Activated naive CD8-positive, alpha-beta T cell treated with anti-CD3 and anti-CD28 coated beads, Interleukin-2, amount 10 ng/mL, durations not matched to agents 7 days and 5 days (primary cell): ENCODE measurements at places on chromosomes 5 and 9. TPM values are rescaled to one million over a fixed set of nuclear protein-coding genes. Genes with fewer than 3 reads are reported as not detected.

TEK gene
- total RNA-seq: not detected

PCDHA9 gene
- total RNA-seq: not detected

- H3K36me3 ChIP-seq: no peaks in the 10 kb centered on the region
- no peaks in the 10 kb centered on the region for H3K27me3 ChIP-seq
These were observed 34.1 kb upstream of the TRMT10B start for GRCh38 chr9:37719526-37719925.

SAXO1 gene
- total RNA-seq: 0.43 TPM

DNA sequence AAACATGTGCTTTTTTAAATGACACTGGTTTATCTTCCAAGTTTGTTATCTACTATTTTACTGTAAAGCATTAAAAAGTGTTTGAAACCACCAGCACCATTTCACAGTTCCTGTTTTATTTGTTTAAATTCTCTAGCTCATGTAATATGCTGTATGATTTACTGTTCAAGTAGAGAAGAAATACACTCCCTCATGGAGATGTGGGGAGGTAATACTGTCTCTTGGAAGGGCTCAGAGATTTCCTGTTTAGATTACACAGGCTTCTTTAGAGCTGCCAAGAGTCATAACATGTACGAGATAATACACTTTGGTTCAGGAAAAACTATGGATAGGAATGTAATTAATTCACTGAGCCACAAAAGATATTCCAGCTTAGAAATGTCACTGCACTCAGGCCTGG lies 135.0 kb upstream of the CCDC152 start:
- no peak overlapping the region for H3K4me3 ChIP-seq
- DNase-seq: no peak
- H3K4me1 ChIP-seq: no peaks in the 10 kb centered on the region
- H3K36me3 ChIP-seq: no peaks in the 10 kb centered on the region
- no peak overlapping the region for H3K27ac ChIP-seq

- no peaks in the 10 kb centered on the region for H3K27me3 ChIP-seq
- no peak overlapping the region for H3K27ac ChIP-seq
- DNase-seq: no peak
- H3K4me3 ChIP-seq: no peak overlapping the region
- H3K36me3 ChIP-seq: no peaks in the 10 kb centered on the region
- no peaks in the 10 kb centered on the region for H3K4me1 ChIP-seq
These were observed 756.1 kb downstream of the DNAH5 start for GRCh38 chr5:13188371-13188770.

PRXL2C gene
- total RNA-seq: 6.2 TPM

GRCh38 chr9:120310035-120310434 lies 269.9 kb downstream of the CDK5RAP2 start:
- H3K4me3 ChIP-seq: no peak overlapping the region
- H3K4me1 ChIP-seq: no peaks in the 10 kb centered on the region
- no peaks in the 10 kb centered on the region for H3K36me3 ChIP-seq
- no peaks in the 10 kb centered on the region for H3K27me3 ChIP-seq
- H3K27ac ChIP-seq: no peak overlapping the region

GCNT4 gene
- total RNA-seq: 6.0 TPM

PCDHGA12 gene
- not detected for total RNA-seq

ADRA1B gene
- total RNA-seq: not detected

GRCh38 chr5:1068895-1069719 lies 42.8 kb downstream of the SLC12A7 start:
- H3K4me3 ChIP-seq: no peak overlapping the region
- no peaks in the 10 kb centered on the region for H3K27me3 ChIP-seq
- no peaks in the 10 kb centered on the region for H3K4me1 ChIP-seq
- peaks cover 2% of the 10 kb centered on the region for H3K36me3 ChIP-seq
- no peak for DNase-seq

- DNase-seq: peak; percentile 45
- H3K27me3 ChIP-seq: no peaks in the 10 kb centered on the region
- peaks cover 41% of the 10 kb centered on the region for H3K4me1 ChIP-seq
- peak overlapping the region; percentile 60 for H3K27ac ChIP-seq
- peaks cover 67% of the 10 kb centered on the region for H3K36me3 ChIP-seq
These were observed 10.9 kb downstream of the EXOC3 start for GRCh38 chr5:453725-454481.

- DNase-seq: no peak
- no peak overlapping the region for H3K4me3 ChIP-seq
- H3K27ac ChIP-seq: no peak overlapping the region
- H3K27me3 ChIP-seq: no peaks in the 10 kb centered on the region
These were observed 14.0 kb upstream of the CHD1 start for GRCh38 chr5:98942847-98943246.

DNA sequence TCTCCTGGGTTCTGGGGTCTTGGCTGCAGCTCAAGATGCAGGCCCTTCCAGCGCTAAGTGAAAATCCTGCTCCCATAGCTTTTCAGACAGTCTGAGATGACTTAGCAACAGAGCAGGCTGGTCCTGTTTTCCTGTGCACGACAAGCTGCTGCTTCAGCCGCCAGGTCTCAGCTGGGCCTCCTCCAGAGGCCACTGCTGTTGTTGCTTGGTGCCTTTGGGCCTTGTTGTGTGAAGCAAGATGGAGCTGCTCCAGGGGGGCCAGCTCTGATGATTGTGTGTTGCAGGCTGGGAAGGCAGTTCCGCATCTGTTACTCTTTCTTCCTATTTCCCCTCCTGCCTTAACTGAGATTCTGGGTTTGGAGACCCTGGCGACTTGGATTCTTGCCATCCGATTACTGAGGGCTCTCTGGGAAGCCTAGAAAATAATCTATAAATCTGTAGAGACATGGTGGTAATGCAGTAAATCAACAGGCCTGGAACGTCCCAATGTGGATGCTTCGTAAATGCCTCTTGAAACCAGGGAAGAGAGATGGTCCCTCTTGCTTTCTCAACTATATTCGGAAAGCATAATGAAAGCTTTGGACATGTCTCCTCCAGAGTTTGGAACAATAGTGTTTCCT lies 3.2 kb downstream of the MAP1B start:
- no peak for DNase-seq
- H3K4me3 ChIP-seq: no peak overlapping the region
- H3K36me3 ChIP-seq: peaks cover 1% of the 10 kb centered on the region
- H3K27me3 ChIP-seq: peaks cover 72% of the 10 kb centered on the region
- no peak overlapping the region for H3K27ac ChIP-seq

GRCh38 chr5:100448111-100448528 lies 87.1 kb upstream of the FAM174A start:
- H3K27ac ChIP-seq: no peak overlapping the region
- no peaks in the 10 kb centered on the region for H3K27me3 ChIP-seq
- no peaks in the 10 kb centered on the region for H3K4me1 ChIP-seq
- no peak for DNase-seq
- H3K36me3 ChIP-seq: no peaks in the 10 kb centered on the region
- H3K4me3 ChIP-seq: no peak overlapping the region

- peaks cover 34% of the 10 kb centered on the region for H3K36me3 ChIP-seq
- H3K4me3 ChIP-seq: peak overlapping the region; percentile 67
- peak overlapping the region; percentile 91 for H3K27ac ChIP-seq
- DNase-seq: peak; percentile 37
These were observed 70.6 kb downstream of the IQGAP2 start for GRCh38 chr5:76473661-76474060.

NUTM2G gene
- total RNA-seq: not detected

DNA sequence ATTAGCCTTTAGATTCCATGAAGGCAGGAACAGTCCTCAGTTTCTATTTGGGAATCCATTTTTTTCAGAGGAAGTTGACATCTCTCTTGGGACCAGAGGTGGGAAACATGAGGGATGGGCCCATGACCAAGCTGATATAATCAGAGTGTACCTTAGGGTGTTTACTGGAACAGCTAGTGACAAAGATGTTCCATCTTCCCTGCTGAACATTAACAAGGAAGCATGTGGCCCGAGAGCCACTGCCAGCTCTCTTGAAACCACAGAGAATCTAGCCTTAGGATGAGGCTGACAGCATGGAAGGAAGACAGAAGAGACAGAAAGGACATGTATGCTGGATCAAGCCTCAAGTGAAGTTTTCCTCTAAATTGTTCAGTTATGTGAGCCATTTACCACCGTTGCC lies 16.0 kb downstream of the AQP3 start:
- no peaks in the 10 kb centered on the region for H3K36me3 ChIP-seq
- H3K4me3 ChIP-seq: no peak overlapping the region
- H3K4me1 ChIP-seq: peaks cover 3% of the 10 kb centered on the region
- H3K27me3 ChIP-seq: no peaks in the 10 kb centered on the region
- H3K27ac ChIP-seq: no peak overlapping the region

CCL27 gene
- total RNA-seq: not detected

KIF27 gene
- 3.6 TPM for total RNA-seq

FOXD4L5 gene
- total RNA-seq: 0.43 TPM

DNA sequence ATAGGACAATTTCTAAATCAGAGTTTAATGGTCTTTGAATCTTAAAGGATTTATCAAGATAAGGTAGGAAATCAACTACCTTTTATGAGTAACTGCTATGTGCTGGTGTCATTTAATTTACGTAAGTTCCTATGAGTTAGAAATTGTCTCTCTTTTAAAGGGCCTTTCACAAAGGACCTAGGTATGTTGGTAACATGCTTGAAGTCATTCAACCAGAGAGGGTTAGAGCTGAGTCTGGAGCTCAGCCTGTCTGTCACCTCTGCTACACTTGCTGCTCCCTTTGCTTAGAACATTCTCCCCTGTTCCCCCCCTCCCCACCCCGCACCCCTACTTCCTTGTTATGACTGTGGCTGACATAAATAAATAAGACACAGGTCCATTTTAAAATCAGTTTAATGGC lies 190.3 kb upstream of the SEMA6A start:
- DNase-seq: no peak
- no peaks in the 10 kb centered on the region for H3K36me3 ChIP-seq
- no peaks in the 10 kb centered on the region for H3K4me1 ChIP-seq
- H3K27me3 ChIP-seq: no peaks in the 10 kb centered on the region

ANXA1 gene
- total RNA-seq: 171 TPM

- H3K27me3 ChIP-seq: peaks cover 22% of the 10 kb centered on the region
- peaks cover 7% of the 10 kb centered on the region for H3K4me1 ChIP-seq
- H3K4me3 ChIP-seq: no peak overlapping the region
- no peak overlapping the region for H3K27ac ChIP-seq
- no peak for DNase-seq
- no peaks in the 10 kb centered on the region for H3K36me3 ChIP-seq
These were observed 5.6 kb downstream of the MYO10 start for GRCh38 chr5:16930496-16930895.

CRHBP gene
- total RNA-seq: 0.20 TPM

DNA sequence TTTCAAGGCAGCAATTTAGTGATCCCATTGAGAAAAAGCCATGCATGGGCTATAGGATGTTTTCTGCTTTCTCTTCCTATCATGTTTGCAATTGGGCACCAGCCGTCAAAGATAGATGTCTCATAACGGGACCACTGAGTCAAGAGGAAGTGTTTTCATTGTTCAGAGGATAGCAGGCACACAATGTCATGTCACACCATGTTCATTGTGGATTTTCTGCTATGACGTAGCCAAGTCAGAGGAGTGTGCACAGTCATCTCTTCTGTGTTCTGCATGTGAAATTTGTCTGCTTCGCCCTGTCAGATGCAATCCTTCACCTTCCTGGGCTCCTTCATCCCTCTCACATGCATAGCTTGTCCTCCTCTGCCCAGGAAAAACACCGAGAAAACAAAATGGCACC lies 106.0 kb downstream of the CD180 start:
- H3K4me3 ChIP-seq: no peak overlapping the region
- H3K27ac ChIP-seq: no peak overlapping the region

GRCh38 chr5:82560561-82560960 lies 282.4 kb upstream of the RPS23 start:
- DNase-seq: no peak
- peaks cover 4% of the 10 kb centered on the region for H3K27me3 ChIP-seq
- H3K4me1 ChIP-seq: no peaks in the 10 kb centered on the region
- H3K36me3 ChIP-seq: no peaks in the 10 kb centered on the region

GRCh38 chr5:172442592-172442991 lies 11.7 kb downstream of the SH3PXD2B start:
- H3K27me3 ChIP-seq: peaks cover 16% of the 10 kb centered on the region
- no peak overlapping the region for H3K27ac ChIP-seq
- H3K4me1 ChIP-seq: peaks cover 16% of the 10 kb centered on the region
- no peak for DNase-seq
- no peak overlapping the region for H3K4me3 ChIP-seq

- no peak overlapping the region for H3K27ac ChIP-seq
- H3K36me3 ChIP-seq: peaks cover 2% of the 10 kb centered on the region
- H3K27me3 ChIP-seq: no peaks in the 10 kb centered on the region
- H3K4me3 ChIP-seq: no peak overlapping the region
- no peak for DNase-seq
- H3K4me1 ChIP-seq: peaks cover 4% of the 10 kb centered on the region
These were observed 219.3 kb upstream of the TRIM32 start for GRCh38 chr9:116467740-116468351.
